ENCODE measurements at places on chromosomes 13 and 19.

DNA sequence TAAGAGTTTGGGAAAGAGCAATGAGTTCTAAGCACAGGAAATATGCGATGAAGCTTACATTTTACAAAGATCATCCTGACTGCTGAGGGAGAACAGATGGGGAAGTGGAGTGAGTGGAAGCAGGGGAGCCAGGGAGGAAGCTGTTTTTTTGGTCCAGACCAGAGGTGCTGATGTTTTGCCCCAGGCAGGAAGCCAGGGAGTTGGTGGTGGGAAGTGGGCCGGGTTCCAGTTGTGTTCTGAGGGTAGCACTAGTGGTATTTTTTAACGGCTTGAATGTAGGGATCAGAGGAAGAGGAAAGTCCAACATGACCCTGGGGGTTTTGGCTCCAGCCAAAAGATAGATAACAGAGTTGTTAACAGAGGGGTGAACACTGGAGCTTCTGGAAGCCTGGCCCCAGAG is 20.7 kb upstream of the OLFM4 start:
- no peak for DNase-seq

- no peak for DNase-seq
Observed at GRCh38 chr19:9941671-9942070, 5.4 kb upstream of the OLFM2 start.

DNA sequence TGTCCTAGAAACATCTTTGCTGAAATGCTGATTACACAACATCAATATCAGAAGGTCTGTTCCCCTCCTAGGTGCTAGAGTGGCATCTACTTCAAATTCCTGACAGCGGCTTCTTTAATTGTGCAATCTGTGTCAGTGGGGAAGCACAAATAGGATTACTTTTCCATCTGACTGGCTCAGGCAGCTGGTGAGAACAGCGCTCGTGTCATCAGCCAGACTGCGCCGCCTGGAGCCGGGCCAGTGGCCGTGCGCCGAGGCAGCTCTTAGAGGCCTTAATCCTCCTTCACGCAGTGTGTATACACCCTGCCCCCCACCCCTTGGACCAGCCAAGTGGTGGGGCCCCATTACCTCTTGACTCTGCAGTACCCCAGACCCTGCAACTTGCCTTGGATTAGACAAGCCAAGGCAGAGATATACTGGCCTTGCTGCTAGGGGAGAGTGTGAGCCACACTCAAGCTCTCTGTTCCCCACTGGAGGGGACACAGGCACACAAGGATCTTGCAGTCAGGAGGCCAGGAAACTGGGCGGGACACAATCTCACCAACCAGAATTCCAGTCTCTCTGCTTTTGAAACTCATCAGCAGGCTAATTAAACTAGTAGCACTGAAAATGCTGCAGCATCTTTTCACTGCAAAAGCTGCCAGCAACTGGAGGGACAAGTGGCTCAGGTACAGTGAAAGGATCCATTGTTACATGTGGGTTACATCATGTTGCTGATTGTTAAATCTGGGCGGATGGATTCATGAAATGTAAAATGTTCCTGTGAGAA is 48.9 kb upstream of the EPHX3 start:
- peak; percentile 52 for DNase-seq

DNA sequence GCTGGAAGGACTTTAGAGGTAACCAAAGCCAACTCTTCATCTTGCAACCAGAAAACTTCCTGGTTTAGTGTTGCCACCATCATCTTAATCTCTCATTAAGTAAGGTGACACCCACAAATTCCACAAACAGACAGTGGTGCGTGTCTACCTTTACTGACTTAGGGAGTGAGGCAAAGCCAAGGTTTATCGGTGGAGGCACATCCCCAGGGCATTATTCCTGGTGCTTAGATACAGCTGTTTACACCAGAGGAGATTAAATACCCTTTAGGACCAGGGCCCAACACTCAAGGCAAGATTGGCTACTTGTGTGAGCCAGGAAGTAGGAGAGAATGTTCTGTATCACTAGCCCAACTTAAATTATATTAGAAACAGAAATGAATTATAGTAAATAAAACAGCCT is 9.5 kb downstream of the STOML3 start:
- peak; percentile 68 for DNase-seq

Measured in COR-L47 (cell line).